ENCODE measurements at places on chromosomes 7 and 10.

GRCh38 chr10:15521328-15521903 is 150.3 kb upstream of the FAM171A1 start:
- H3K4me1 ChIP-seq = no peaks in the 10 kb centered on the region
- H3K36me3 ChIP-seq = peaks cover 65% of the 10 kb centered on the region
- no peaks in the 10 kb centered on the region for H3K27me3 ChIP-seq
- no peak overlapping the region for H3K27ac ChIP-seq

DNA sequence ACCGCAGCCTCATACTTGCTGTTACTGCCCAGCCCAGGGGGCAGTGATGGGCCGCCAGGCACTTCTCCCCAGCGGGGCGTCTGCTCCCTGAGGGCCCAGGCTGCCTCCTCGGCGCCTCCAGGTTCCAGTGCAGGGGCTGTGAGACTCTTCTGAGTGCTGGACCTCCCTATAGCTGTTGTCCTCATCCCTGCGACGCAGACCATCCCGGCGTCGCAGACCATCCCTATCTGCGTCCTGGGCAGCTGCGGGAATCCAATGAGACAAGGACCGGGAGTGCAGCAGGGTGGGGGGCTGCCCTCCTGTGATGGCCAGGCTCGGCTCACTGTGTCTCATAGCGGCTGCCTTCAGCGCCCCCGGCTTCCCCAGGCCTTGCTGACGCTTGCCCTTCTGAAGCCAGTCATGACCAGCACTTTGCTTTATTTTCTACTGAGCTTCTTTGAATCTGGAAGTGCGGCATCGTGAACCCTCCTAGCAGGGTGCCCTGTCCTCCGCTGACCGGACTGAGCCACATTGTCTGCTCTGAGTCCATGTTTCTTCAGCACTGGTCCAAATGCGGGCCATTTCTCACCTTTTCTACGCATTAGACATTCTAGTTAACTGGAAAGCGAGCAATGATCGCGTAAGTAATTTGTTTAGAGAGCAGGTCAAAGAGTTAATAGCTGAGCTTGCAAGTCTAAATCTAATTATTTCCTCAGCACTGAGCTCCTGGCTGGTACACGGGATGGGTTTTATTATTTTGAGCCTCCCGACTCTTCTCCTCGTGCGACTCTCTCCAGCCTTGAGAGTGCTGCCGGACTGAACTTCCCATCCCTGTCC is 339.5 kb downstream of the WDR37 start:
- H3K4me3 ChIP-seq = no peak overlapping the region
- H3K27me3 ChIP-seq = no peaks in the 10 kb centered on the region
- H3K36me3 ChIP-seq = no peaks in the 10 kb centered on the region
- no peaks in the 10 kb centered on the region for H3K4me1 ChIP-seq

GRCh38 chr7:142331941-142332340 is 74.1 kb upstream of the PRSS58 start:
- no peaks in the 10 kb centered on the region for H3K27me3 ChIP-seq
- no peak overlapping the region for H3K27ac ChIP-seq
- no peak overlapping the region for H3K4me3 ChIP-seq
- H3K36me3 ChIP-seq = no peaks in the 10 kb centered on the region

- H3K4me1 ChIP-seq = no peaks in the 10 kb centered on the region
- no peaks in the 10 kb centered on the region for H3K36me3 ChIP-seq
- no peak overlapping the region for H3K4me3 ChIP-seq
- H3K27ac ChIP-seq = no peak overlapping the region
- no peak for DNase-seq
Measured at GRCh38 chr7:120402801-120403200, 129.8 kb downstream of the KCND2 start.

GRCh38 chr7:89232-90019 is 102.9 kb upstream of the FAM20C start:
- no peaks in the 10 kb centered on the region for H3K36me3 ChIP-seq
- DNase-seq = peak; percentile 89
- H3K4me3 ChIP-seq = no peak overlapping the region
- H3K27ac ChIP-seq = peak overlapping the region; percentile 66
- H3K4me1 ChIP-seq = peaks cover 9% of the 10 kb centered on the region
- H3K27me3 ChIP-seq = no peaks in the 10 kb centered on the region

- no peak overlapping the region for H3K27ac ChIP-seq
- no peak for DNase-seq
- H3K4me1 ChIP-seq = no peaks in the 10 kb centered on the region
- H3K36me3 ChIP-seq = no peaks in the 10 kb centered on the region
- no peak overlapping the region for H3K4me3 ChIP-seq
Measured at GRCh38 chr7:7354674-7355073, 172.3 kb downstream of the C1GALT1 start.

DNA sequence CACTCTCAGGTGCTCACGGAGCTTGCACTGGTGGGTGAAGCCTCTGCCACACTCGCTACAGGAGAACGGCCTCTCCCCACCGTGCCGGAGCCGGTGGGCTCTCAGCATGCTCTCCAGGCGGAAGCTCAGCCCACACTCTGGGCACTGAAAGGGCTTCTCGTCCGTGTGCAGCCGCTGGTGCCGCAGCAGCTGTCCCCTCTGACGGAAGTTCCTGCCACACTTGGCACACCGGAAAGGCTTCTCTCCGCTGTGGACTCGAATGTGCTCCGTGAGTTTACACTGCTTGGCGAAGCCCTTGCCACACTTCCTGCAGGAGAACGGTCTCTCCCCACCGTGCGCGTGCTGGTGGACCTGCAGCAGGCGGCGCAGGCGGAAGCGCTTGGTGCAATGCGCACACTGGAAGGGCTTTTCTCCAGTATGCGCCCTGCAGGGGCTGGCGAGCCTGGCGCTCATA is 19.3 kb downstream of the ZNF786 start:
- DNase-seq = no peak
- H3K27me3 ChIP-seq = no peaks in the 10 kb centered on the region
- H3K27ac ChIP-seq = no peak overlapping the region
- no peak overlapping the region for H3K4me3 ChIP-seq
- H3K36me3 ChIP-seq = peaks cover 28% of the 10 kb centered on the region
- no peaks in the 10 kb centered on the region for H3K4me1 ChIP-seq

DNA sequence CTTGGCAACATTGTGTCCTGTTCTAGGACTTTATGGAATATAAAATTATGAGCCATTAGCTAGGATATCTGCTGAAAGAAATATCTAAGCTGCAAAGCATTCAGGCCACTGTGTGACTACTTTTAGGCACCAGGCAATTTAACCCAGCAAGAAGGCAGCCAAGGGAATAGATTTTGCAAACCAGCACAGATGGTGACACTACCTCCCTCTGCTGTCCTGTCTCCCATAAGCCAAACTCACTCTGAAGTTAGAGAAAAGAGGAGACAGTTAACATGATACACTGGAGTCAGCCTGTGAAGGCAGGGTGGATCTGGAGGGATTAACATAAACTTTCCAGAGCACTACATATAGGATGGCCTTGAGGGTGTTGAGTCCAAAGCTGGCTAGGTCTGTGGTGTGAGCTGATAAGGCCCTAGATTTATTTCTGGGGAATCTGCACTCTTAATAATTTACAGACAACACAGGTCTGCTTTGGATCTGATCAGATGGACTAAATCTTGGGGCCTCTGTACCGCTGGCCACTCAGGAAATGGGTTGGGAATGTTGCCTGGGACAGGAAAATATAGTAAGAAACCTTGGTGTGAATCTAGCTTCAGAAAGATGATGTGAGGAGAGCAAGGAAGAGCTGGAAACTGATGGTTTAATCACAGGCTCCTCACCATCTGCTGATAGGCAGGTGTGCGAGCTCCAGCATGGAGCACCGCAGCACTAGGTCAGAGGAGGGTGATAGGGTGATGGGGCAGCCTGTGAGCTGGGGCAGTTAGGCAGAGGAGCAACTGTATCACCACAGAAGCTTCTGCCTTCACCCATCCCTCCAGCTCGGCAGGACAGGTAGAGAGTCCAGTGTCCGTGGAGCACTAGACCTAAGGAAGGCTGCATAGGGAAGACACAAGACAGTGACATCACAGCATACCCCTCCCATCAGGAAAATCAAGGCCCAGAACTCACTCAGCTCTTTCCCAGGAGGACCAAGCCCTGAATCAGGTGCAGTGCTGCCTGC is 229.9 kb upstream of the PRSS1 start:
- H3K27me3 ChIP-seq = no peaks in the 10 kb centered on the region
- no peak overlapping the region for H3K4me3 ChIP-seq
- H3K27ac ChIP-seq = no peak overlapping the region
- no peak for DNase-seq

GRCh38 chr7:50197549-50197948 is 104.5 kb upstream of the ZPBP start:
- H3K27me3 ChIP-seq = no peaks in the 10 kb centered on the region
- no peaks in the 10 kb centered on the region for H3K4me1 ChIP-seq
- no peak for DNase-seq

GRCh38 chr10:70354556-70354955 is 27.9 kb downstream of the LRRC20 start:
- no peak overlapping the region for H3K27ac ChIP-seq
- no peaks in the 10 kb centered on the region for H3K36me3 ChIP-seq
- no peaks in the 10 kb centered on the region for H3K4me1 ChIP-seq

GRCh38 chr10:42929993-42930392 is 146.9 kb upstream of the RET start:
- H3K27me3 ChIP-seq = peaks cover 7% of the 10 kb centered on the region
- DNase-seq = no peak
- H3K36me3 ChIP-seq = no peaks in the 10 kb centered on the region
- H3K4me3 ChIP-seq = no peak overlapping the region
- no peaks in the 10 kb centered on the region for H3K4me1 ChIP-seq

- no peaks in the 10 kb centered on the region for H3K4me1 ChIP-seq
- no peak for DNase-seq
- H3K27me3 ChIP-seq = no peaks in the 10 kb centered on the region
- no peak overlapping the region for H3K27ac ChIP-seq
Measured at GRCh38 chr10:79230328-79230830, 116.9 kb upstream of the PPIF start.
